Upper lobe of left lung (tissue), 6 donors: ENCODE measurements at places on chromosomes 6 and 20. TPM values are rescaled to one million over a fixed set of nuclear protein-coding genes. Genes with fewer than 3 reads are reported as not detected.

DNA sequence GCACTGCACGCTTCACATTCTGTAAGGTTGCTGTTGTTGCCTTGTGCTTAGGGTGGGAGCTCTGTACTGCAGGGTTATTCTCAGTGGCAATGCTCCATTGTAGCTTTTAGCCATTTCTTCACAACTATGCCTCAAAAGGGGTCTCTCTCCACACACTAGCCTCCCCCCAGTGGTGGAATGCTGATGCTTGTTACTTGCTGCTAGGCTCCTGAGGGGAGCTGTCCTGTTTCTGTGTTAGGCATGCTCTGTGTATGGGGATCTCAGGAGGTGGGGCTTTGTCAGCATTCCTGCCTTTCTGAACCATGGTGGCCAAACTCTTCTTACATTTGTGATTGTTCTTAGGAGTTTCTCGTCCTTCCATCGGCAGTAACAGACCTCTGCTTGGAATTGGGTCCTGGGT, 18.8 kb downstream of the TMEM170B start:
- DNase-seq = no peak

- no peak for DNase-seq
Measured at GRCh38 chr20:58986968-58987517, 6.0 kb downstream of the NELFCD start.

- no peak for DNase-seq
Measured at GRCh38 chr6:25050356-25050755, 114.6 kb upstream of the RIPOR2 start.

DNA sequence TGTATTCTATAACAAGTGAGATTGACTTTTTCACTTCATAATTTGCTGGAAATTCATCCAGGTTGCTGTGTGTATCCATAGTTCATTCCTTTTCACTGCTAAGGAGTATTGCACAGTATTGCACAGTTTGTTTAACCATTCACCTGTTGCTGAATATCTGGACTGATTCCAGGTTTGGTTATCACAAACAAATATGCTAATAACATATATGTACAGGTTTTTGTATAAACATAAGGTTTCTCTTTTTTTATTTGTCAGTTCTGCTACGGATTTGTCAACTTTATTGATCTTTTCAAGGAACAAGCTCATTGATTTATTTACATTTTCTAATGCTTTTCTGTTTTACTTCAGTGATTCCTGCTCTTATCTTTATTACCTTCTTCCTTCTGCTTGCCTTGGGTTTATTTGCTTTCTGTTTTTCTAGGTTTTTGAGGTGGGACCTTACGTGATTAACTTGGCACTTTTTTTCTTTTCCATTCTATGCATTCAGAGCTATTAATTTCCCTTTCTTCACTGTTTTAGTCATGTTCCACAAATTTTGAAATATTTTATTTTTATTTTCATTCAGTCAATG, 117.0 kb upstream of the OGFRL1 start:
- no peak for DNase-seq

HRH3 gene
- total RNA-seq = not detected

SMOC2 gene
- 2.6 TPM for total RNA-seq

SGK2 gene
- total RNA-seq = 1.9 TPM

RWDD2A gene
- total RNA-seq = 2.3 TPM
